Fibroblast of skin of scalp (primary cell): ENCODE measurements at places on chromosomes 11 and 22.
A peak's percentile ranks its signal among the peaks of the same experiment; 100 is the strongest.

- peak; percentile 37 for DNase-seq
These were observed 6.8 kb upstream of the GGA1 start for GRCh38 chr22:37601540-37602442.

- no peak for DNase-seq
These were observed 23.8 kb downstream of the SYTL2 start for GRCh38 chr11:85787168-85787567.

DNA sequence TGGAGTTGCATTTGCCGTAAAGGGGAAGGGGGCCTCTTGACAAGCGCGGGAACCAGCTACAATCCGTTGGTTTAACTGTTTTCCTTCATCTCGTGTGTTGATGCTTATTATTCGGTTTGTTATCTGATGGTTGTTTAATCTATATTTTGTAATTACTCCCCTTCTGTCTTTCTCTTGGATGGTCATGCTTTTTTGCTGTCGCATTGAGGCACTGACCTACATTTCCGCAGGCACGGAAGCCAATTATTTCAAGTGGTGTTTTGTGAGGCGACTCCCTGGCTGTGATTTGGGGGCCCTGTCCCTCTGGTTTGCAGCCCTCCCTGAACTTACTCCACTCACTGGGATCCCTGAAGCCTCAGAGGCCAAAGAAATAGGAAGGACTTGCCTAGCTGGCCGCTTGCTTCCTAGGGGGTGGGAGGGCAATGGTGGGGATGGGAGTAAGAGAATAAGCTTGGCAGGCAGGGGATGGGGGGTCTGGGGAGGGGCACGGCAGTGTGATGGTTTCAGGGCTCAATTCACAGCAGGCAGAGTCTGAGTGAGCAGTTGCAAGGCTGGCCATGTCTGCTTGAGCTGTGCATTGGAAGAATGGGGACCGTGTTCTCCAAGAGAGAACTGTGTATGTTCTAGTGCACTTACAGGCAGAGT, 165.8 kb upstream of the B3GAT1 start:
- no peak for DNase-seq

GRCh38 chr22:47334601-47335000, 572.2 kb downstream of the TBC1D22A start:
- no peak for DNase-seq

- no peak for DNase-seq
These were observed 959 bp upstream of the GP1BB start for GRCh38 chr22:19722178-19722981.

DNA sequence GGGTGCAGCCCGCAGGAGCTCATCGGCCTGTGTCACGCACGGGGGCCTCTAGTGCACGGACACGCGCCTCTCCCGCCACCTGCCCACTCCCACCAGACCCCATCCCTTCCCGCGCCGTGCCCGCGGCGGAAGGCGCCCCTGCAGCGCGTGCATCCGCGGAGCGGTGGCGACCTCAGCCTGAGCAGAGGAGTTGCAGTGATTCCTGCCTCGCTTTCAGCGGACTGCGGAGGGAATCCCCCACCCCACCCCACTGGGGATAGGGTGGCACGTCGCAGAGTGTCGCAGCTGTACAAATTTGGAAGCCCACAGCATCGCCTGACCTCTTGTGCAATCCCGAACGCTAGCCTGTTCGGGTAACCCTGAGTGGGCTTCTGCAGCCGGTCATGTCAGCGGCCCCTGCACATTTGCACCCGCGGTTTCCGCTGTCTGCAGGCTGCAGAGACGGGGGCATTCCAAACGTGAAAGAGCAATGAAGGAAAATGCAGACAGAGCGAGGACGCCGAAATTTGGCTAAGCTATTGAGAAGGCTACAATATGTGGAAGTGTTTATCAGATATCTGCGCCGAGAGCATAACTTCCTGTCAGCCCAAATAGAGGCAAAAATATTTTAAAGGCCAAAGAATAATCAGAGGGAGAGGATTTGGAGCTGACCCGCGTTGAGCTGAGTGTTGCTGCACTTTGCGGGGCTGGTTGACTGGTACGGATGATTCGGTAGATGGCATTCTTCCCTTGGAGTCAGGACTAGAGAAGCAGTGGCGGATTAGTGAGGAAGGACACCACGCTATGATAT, 617 bp upstream of the ARHGAP20 start:
- DNase-seq, result peak; percentile 37

- DNase-seq, result no peak
These were observed 149.0 kb downstream of the SPON1 start for GRCh38 chr11:14111496-14111895.
